ENCODE measurements at places on chromosomes 6 and 20.
A peak's percentile ranks its signal among the peaks of the same experiment; 100 is the strongest.

GRCh38 chr20:25676164-25676809 is 20.4 kb downstream of the ZNF337 start:
- no peak for DNase-seq

DNA sequence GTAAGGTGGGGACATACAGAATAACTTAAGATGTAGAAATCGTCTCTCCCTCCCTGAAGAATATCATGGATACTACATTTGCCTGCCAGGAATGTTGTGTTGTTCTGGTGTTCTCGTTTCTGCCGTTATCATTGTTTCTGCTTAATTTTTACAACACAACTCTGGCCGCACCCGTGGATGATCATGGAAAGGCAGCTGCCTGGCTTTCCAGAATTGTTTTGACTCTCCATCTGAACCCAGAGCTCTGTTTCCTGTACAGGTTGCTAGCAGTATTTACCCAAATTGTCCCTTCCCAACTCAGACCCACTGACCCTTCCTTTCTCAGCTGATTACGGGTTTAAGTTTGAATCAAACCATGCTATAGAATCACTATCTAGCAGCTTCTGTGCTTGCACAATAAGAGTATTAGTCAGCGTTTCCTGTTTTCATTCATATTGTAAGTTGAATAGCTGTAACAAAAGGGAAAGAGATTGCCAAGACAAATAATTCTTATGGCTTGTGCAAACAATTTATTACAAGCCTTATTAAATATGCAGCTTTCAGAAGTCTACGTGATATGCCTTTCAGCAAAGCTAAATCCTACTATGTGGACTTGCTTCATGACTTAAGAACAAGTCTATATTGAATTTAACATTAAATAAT is 139.0 kb downstream of the MTHFD1L start:
- peak; percentile 95 for DNase-seq

- no peak for DNase-seq
These were observed 7.0 kb downstream of the DNAAF9 start for GRCh38 chr20:3400260-3401155.

DNA sequence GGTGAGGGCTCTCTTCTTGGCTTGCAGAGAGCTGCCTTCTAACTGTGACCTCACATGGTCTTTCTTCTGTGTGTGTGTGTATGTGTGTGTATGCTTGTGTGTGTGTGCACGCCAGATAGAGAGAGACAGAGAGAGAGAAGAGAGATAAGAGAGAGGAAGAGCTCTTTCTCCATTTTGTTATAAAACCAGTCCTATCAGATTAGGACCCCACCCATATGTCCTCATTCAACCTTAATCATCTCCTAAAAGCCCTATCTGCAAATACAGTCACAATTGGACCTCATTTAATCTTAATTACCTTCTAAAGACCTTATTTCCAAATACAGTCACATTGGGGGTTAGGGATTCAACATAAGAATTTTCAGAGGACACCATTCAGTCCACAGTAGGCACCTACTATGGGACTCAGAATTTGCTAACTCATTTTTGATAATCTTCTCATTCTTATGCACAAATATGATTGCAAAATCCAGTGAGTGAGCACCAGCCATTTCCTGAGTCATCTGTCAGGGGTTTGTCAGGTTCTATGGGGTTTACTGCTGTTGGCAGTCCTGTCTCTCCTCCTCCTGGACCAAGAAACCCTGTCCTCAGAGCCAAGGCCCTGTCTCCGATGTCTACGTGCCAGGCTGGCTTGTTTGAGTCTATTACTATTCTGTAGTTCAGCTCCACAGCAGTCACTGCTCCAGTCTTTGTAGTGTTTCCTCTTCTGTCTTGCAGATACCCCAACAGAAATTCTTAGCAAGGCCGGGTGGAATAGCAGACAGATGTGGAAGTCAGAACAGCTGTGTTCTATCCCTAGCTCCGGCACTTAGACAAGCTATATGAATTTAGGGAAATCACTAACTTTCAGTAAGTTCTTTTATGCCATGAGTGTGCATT is 59.0 kb upstream of the FAM184A start:
- no peak for DNase-seq

DNA sequence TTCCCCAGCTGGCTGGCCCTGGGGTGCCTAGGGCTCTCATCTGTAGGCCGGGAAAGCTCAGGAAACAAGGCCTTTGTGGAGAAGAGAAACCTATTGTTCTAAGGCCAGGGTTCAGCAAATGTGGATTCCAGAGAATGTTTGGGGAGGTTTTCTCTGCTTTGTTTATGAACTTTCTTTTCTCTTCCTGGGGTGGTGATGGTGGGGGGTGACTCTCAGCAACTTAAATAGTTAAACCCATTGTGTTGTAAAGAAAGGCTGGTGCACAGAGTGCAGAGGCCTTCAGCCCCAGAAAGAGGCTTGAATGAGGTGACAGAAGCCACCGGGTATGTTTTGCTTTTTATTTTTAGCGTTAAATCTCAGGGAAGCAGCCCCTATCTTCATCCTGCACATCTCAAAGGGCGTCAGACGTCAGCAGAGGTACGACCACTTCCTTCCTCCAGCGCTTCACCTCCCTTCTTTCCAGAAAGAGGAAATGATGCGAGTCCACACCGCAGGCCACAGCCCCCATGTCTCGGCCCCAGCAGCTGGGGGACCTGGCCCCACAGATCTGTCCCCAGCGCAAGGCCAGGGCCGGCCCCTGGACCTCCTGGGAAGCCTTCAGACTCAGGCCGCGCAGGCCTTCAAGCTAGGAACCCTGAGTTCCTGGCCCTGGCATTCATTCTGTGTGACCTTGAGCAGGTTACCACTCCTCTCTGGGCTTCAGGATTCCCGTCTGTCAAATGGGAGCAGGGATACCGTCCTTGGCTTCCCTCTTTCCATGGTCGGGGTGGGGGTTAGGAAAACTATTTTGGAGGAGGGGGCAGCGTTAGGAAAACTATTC is 605 bp upstream of the PPP1R16B start:
- DNase-seq: no peak

- DNase-seq: no peak
These were observed 2.5 kb downstream of the SCML4 start for GRCh38 chr6:107821591-107821990.

- no peak for DNase-seq
These were observed 97.5 kb upstream of the ZBTB24 start for GRCh38 chr6:109580519-109580918.

DNA sequence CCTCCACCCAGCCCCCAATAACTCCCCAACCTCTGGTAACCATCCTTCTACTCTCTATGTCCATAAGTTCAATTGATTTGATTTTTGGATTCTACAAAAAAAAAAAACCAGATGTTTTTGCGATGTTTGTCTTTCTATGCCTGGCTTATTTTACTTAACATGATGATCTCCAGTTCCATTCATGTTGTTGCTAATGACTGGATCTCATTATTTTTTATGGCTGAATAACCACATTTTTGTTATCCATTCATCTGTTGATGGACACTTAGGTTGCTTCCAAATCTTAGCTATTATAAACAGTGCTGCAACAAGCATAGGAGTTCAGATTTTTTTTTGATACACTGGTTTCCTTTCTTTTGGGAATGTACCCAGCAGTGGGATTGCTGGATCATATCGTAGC is 98.8 kb downstream of the LYRM2 start:
- no peak for DNase-seq

DNA sequence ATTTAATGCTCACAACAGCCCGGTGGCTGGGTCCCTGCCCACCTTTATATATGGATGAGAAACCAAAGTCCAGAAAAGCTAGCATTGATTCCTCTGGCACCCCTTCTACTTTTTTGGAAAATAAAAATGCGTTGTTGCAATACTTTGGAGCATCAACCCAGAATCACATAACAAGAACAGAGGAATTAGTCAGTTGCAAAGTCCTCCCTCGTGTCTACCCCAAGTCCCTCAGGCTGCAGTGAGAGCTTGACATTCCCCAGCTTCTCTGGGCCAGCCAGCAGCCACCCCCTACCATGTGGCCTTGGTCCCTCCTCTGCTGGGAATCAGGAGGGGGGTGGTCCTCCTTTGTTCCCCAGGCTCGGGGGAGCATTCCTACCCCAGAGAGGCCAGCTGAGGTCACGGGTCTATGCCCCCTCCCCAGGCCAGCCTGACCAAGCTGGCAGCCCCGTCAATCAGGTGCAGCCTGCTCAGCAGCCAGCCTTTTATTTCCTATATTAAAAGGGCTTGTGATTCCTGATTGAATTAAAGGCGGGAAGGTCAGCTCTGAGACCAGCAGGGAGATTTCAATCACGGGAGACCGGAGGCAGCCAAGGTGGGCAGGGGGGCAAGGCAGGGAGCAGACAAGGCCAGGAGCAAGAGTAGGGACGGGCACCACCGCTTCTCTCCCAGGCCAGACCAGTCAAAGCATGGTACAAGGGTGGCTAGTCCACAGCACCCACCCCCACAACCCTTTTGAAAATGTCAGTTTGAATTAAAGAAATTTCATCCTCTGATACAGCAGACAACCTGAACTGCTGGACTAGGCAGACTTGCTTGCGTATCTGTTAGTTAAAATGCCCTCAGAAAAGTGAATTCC is 158.9 kb downstream of the MRPL14 start:
- DNase-seq: no peak

GRCh38 chr6:2977799-2978590 is 6.6 kb upstream of the SERPINB6 start:
- DNase-seq: no peak

- DNase-seq: no peak
These were observed 36.6 kb downstream of the DUSP22 start for GRCh38 chr6:328924-329323.

DNA sequence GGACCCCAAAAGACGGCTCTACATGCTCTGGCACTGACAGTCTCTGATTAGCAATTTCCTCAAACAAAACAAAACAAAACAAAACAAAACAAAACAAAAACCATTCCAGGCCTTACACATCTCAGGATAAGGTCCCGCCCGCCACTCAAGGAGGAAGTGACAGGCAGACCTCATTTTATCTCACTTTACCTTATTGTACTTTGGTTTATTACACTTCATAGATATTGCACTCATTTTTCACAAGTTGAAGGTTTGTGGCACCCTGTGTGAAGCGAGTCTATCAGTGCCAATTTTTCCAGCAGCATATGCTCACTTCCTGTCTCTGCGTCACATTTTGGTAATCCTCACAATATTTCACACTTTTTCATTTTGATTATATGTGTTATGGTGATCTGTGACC is 15.2 kb downstream of the ZBP1 start:
- no peak for DNase-seq

- no peak for DNase-seq
These were observed at the start of gene UBD for GRCh38 chr6:29559524-29560287. Gene UBD (minus strand): TSS chr6:29559732. CDS start chr6:29559701, 31 bp downstream.

DNA sequence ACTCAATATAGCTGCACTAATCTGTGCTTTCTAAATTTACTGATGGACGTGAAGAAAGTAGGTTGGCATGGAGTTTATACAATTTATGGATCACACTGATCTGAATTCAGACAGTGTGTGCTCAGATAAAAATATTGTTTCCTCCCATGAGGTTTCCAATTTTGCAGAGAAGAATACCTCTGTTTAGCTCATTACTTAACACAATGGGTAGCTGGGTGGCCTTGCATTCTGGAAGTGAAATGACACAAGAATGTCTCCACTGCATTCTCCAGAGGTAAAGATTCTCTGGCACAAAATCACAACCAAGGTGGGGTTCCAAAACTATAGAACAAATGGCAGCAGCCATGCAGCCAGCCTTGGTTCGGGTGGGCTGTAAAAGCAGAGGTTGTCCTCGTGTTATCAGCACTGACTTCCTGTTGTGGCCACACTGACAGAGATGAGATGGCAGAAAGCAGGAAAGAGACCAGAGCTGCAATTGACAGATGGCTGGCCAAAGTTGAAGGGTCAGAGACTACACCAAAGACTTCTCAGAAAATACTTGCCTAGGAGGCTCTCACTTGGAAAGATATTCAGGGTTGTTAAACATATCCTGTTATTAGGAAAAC is 50.2 kb downstream of the HDAC2 start:
- DNase-seq: no peak

- DNase-seq: no peak
These were observed 620.0 kb downstream of the PKHD1 start for GRCh38 chr6:51467231-51467952.

DNA sequence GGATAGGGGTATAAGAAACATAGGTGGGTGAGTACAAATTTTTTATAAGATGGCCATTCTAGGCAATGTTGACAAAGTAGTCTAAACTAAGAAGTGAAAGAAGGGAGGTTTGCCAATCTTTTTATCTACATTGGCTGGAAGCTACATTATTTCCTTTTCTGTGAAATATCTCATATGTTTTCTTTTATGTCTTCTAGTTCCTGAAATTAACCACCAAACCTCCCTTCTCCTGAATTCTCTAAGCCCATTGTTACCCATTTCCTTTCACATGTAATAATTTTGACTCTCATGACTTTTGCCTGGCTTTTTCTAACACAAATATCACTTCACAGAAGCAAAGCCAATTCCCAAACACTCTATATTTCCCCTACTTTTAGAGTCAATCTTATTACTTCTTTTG is 496.2 kb upstream of the JAG1 start:
- DNase-seq: no peak

GRCh38 chr20:42046371-42047085 is 428.4 kb upstream of the CHD6 start:
- DNase-seq: no peak

DNA sequence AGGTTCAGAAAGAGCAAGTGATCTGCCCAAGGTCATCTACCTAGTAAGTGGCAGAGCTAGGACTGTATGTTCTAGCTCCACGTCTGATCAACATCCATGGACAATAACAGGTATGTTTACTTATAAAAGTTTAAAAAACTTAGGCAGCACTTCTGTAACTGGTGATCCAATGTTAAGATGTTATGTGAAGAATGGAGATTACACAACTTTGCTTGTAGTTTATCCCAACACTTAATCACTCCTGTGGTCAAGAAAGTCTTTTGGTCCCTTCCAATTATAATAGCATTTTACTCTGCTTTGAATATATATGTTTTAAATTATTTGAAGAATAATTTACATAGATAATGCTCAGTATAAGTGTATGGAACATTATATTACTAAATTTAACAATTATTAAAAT is 4.8 kb downstream of the FBXO30 start:
- no peak for DNase-seq

DNA sequence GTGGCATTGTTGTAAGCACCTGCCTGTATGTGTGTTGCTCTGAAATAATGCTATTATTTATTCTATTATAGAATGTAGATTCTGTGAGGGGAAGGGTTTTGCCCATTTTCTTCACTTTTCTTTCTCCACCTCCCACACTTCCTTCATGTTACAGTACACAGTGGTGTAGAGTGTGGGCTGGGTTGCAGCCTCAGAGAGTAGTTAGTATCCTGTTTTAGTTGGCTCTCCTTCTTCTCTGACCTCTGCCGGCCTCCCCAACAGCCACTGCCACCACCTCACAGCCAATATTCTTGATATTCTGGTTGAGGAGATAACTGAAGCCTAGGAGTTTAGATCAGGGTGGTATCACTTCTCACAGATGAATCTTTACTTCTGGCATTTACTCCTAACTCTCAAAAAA is 143.4 kb downstream of the BCKDHB start:
- DNase-seq: no peak

DNA sequence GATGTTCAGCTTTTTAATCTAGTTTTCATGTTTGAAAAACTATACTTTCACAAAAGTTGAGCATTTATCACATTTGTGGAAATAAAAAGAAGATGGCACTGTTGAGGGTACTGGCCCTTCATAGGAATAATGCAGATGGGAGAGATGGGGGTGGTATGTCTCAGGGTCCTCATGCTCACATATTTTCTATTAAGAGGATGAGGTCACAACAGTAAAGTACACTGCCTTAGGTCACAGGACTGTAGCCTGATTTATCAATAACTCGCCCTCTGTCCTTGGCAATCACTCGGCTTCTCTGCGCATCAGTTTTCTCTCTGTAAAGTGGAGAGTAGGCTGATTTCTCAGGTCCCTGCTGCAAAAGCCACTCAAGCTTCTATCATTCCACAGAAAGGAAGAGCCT is 55.9 kb downstream of the PPP1R3G start:
- DNase-seq: no peak

Measured in PC-9 (cell line).